ENCODE measurements at places on chromosomes 5 and 9.
A peak's percentile ranks its signal among the peaks of the same experiment; 100 is the strongest.

DNA sequence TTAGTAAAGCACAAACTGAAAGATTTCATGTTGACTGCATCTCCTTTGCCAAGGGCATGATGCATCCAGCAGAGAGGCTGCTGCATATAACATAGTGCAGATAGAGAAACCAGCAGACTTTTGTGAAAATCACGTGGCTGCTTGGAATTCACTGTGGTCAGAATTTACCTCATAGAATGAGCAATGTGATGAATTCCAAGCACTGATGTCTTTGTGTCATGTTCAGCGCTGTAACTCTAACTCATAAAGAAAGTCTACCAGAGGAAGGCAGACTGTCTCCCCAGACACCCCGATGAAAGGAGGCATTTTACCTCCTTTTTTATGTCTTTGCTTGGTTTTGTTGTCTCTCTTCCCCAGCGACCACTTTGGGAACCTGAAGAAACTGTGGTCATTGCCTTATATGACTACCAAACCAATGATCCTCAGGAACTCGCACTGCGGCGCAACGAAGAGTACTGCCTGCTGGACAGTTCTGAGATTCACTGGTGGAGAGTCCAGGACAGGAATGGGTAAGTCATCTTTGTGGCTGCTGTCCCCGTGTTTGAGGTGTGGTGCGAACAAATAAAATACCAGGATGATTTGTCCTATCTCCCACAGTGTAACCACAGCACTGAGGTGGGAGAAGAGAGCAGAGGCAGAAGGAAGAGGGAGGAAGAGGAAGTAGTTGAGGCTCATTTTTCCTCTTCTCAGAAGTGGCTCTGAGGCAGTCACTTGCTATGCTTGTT is 42.0 kb downstream of the ITK start:
- no peak for DNase-seq

DNA sequence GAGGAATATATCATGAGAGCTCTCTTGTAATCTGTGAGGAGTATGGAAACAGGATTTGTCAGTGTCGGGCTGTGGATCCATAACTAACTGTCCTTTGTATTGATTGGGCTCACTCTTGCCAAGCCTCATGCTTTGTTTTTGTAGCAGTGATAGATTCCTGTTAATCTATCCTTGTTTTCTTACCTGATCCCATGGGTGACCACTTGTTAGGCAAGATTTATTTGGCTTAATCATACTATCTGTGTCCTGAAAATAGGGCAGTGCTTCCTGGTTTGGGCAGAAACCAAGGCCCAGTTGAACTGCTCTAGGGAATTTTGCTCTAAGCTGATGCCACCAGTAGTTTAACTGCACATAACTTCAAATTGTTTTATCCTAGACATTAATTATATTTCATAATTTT is 6.1 kb downstream of the NDFIP1 start:
- DNase-seq: no peak

GRCh38 chr5:93303291-93303691 is 277.7 kb downstream of the NR2F1-AS1 start:
- no peak for DNase-seq

GRCh38 chr9:137739371-137740309 is 120.8 kb downstream of the EHMT1 start:
- no peak for DNase-seq

GRCh38 chr9:89382026-89382986 is 64.0 kb downstream of the SECISBP2 start:
- no peak for DNase-seq

DNA sequence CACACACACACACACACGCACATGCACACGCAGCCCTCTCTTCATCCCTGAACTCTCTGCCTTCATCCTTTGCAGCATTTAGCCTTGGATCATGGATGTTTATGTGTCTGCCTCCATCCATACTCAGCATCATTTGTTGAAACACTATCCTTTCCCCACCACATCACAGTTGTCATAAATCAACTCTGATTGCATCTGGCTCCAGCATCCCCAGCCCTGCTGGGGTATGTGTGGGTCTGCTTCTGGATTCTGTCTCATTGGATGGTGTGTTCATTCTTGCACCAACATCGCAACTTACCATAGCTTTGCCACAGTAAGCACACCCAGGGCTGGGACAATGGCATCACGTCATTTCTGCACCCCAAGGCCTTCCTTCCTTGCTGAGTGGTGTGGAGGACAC is 175.4 kb downstream of the RGS3 start:
- no peak for DNase-seq

DNA sequence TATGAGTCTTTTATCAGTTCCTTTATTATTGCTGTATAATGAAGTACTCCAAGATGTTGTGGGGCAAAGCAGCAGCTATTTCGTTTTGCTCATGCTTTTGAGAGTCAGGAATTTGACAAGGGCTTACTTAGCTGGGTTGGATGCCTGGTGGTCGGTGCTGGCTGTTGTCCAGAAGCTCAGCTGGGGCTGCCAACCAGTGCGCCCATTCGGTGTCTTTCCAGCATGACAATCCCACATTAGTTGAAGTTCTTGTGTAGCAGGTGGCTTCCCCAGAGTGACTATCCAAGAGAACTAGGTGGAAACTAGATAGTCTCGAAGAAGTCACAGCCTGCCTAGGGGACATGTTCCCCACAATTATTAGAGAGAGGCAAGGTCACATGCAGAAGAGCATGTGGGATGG is 3.4 kb upstream of the FLT4 start:
- no peak for DNase-seq

- DNase-seq: no peak
These were observed 442.9 kb upstream of the SGCD start for GRCh38 chr5:155884041-155884440.

DNA sequence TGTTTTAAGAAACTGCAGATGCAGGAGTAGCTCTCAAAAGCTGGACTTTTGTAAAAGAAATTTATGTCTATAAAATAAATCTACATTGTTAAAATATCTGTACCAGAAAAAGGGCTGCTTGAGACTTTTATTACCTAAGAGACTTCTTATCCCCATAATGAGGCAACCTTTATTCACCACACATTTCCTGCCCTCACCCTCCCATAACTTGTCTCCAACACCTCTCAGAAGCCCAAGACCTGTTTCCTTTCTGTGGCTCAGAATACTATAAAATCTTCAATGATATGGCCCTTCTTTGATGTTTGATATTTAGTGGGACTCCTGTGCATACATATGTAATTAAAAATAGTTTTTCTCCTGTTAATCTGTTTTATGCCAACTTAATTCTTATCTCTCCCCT is 141.5 kb upstream of the FER start:
- DNase-seq: no peak

GRCh38 chr9:97504381-97505216 is 3.1 kb downstream of the TMOD1 start:
- no peak for DNase-seq

- no peak for DNase-seq
These were observed 70.7 kb upstream of the OTULINL start for GRCh38 chr5:14510880-14511279.

- DNase-seq: no peak
These were observed 85.1 kb upstream of the GHR start for GRCh38 chr5:42338136-42338535.

- no peak for DNase-seq
These were observed 68.4 kb downstream of the SCAI start for GRCh38 chr9:125074976-125075375.

- peak; percentile 85 for DNase-seq
These were observed 50.3 kb upstream of the C5orf58 start for GRCh38 chr5:170182491-170182890.

GRCh38 chr9:134208981-134209725 is 44.8 kb upstream of the RNU6ATAC start:
- no peak for DNase-seq

DNA sequence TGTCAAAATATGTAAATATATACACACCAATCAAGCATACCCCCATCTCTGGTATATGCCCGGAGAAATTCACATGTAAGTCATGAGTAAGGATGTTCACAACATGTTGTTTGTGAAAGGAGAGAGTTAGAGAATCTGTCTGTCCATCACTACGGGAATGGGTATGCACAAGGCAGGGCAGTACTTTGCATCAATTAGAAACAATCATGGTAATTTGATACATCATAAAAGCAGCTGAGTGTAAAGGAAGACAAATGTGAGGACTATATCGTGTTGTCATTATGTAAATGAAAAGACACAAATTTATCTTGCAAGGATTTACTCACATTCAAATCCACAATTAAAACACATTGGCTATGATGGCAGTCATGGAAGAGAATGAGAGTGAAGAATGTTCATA is 146.7 kb downstream of the SV2C start:
- DNase-seq: no peak

Measured in NCI-H526 treated with DMSO at 0.1 percent for 48 hours (cell line).